ENCODE measurements at places on chromosomes 3 and 15.

- no peak for DNase-seq
Observed at GRCh38 chr15:73015493-73015892, 36.8 kb upstream of the NEO1 start.

- no peak for DNase-seq
Observed at GRCh38 chr3:177935047-177935446, 601.2 kb upstream of the KCNMB2 start.

DNA sequence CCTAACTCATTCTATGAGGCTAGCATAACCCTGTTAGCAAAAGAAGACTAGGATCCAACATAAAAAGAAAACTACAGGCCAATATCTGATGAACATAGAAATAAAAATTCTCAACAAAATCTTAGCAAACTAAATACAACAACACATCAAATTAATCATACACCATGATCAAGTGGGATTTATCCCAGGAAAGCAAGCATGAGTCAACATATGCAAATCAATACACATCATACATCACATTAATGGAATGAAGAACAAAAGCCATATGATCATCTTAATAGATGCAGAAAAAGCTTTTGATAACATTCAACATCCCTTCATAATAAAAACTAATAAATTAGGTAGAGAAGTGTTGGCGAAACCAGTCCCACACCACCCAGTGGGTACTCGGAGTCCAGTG is 136.1 kb upstream of the MME start:
- no peak for DNase-seq

- peak; percentile 26 for DNase-seq
Observed at GRCh38 chr15:96402403-96402802, 71.9 kb downstream of the NR2F2 start.

DNA sequence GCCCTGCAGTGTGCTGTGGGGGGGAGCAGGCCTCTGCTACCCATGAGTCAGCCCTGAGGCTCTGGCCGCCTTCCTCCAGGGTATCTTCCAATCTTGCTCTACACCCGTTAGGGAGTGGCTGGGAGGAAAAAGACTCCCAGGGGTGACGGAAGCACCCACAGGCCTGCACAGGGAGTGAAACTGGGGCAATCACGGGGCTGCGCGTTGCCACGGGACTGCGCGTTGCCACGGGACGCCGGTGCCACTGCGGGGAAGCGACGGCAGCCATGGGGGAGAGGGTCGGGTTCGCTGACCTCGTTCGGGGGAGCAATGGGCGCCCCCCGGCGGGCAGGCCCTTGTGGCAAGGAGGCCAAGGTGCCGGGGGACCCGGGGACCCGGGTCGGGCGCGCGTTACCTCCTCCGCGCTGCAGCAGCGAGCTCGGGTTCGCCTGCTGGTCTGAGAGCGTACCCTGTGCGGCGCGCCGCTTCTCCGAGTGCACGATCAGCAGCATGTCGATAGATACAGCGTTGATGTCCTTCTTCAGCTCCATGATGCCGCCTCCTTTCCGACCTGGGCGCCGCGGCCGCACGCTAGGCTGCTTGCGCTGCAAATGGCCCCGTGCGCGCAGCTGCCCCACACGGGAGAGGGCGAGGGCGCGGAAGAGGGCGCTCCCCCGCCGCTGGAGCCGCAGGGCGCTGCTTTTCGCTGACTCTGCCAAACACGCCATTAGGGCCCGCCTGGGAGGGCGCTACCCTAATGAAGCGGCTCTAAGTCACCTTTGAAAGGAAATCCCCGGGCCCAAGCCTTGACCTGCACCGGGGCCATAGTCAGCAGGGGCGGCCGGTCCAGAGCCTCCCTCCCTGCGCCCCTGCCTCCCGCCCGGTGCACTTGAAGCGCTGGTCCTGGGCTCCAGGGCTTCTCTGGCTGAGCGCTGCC is at the start of gene KY:
Gene KY, minus strand, starts transcription at position 592 of the 916 bp plus-strand sequence. Its CDS starts 62 bp downstream, at position 530.
- DNase-seq, result peak; percentile 92

DNA sequence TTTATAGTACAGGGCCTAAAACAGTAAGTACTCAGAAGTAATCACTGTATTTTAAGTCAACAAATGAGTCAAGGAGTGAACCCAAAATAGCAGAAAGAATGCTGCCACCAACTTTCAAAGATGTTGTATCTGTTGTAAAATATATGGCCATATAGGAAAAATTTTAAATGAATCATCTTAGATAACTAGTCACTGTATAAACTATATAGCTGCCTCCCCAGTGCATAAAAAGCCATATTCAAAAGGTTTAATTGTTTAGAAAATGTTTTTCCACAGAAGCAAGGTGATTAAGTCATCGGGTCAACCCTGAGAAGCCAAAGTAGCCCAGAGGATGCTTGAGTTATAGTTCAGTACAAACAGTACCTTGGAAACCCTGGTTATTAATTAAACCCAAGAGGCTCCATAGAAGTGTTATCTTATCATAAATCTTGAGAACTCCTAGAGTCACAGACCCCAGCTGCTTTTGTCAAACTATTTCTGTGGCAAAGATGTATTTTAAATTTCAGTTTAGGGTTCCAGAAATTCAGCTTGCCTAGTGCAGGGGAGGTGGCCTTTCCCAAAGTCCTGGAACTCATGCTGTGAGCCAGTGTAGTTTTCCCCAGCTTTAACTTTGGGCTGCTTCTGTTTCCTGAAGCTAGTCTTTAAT is 39.2 kb downstream of the MBNL1 start:
- DNase-seq, result no peak

DNA sequence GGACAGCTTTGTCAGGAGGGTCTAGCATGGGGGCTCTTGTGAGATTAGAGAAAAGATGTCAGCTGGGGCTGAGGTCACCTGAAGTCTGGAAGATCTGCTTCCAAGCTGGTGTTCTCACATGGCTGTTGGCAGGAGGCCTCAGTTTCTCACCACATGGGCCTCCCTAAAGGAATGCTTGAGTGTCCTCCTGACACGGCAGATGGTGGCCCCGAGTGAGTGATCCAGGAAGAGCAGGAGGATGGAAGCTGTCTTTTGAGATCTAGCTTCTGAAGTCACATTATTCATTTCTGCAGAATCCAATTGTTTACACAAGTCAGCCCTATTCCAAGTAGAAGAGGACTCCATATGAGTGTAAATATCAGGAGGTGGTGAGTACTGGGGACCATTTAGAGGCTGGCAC is 344.0 kb upstream of the PROK2 start:
- no peak for DNase-seq

- DNase-seq, result no peak
Observed at GRCh38 chr3:107899990-107900651, 190.7 kb downstream of the CD47 start.

- no peak for DNase-seq
Observed at GRCh38 chr3:5466717-5467116, 279.2 kb downstream of the EDEM1 start.

DNA sequence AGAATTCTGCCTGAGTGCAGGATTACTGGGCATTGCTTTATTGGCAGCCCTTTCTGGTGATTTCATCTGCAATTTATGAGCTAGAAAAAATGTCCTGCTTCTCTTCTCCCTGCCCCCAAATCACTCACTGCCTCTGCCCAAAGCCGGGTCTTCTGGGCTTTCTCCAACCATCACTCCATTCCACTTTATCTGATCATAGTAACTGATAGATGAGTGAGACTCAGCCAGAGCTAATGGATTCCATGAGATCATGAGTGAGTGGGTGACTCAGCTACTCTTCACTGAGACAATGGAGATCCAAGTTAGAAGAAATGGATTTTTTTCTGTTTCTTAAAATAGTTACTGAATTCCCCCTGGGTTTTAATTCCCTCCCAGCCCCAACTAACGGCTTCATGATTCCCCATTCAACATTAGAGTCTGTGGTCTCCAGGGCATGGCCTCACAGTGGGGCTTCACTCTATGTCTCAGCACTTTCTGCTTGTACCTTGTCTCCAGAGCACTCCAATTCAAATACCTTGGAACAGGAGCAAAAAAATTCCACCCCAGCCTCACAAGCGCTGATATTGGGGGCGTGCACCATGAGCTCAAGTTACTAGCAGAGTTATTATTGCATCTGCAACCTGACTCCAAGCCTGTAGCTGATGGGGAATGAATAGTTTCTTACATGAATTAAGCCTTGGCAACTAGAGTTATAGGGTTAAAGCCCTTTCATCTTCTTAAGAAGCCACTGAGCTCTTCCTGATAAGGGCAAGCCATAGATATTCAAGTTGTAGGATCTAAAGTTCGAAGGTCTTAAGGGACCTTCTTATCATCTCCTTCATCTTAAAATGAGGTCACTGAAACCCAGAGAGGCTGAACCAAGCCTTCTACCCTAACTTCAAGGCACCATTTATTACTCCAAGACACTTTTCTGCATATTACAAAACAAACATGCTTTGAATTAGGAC is 85.9 kb downstream of the AGBL1 start:
- DNase-seq, result no peak

DNA sequence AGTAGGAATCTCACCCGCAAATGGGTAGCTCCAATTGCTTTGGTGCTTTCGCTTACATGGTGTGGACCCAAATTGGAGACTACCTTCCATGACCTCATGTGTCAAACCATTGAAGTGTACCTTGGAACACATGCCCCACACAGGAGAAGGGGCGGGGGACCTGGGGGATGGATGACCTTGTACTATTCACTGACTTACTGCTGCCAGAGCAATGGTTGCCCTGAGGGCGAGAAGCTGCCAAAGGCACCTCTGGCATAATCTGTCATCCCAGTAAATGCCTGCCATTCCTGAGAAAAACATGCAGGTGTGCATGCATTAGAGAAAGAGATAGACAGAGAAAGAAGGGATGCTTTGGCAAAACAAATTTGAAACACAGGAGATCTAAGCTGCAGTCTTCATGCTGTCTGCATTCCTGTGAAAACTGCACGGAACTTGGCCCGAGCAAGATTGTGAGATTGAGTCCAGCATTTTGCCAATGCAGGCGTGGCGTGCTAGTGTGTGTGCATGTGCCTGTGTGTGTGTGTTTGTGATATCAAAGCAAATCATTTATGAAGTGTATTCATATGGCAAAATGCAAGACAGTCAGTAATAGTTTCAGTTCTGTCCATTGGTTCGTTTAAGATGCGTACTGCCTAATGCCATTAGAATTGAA is 219.5 kb upstream of the MDFIC2 start:
- DNase-seq, result no peak

- DNase-seq, result no peak
Observed at GRCh38 chr3:127733781-127734180, 61.0 kb downstream of the ABTB1 start.

DNA sequence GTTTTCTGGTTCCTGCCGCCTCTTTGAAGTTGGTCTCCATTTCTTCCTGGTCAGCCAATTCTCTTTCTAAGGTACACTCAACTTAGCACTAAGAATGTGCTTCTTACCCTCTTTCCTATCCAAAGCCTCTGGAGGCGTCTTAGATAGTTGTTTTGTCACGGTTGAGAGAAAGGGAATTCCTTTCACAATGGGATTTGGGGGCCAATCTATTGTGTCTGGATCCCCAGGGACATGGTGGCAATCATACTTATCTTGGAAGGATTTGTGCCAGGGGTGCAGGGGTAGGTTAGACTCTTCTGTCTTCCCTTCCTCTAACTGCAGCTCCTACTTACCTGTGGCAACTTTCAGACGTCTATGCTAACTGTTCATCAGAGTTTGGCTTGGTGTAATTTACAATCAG is 287.1 kb downstream of the SOX2 start:
- no peak for DNase-seq

DNA sequence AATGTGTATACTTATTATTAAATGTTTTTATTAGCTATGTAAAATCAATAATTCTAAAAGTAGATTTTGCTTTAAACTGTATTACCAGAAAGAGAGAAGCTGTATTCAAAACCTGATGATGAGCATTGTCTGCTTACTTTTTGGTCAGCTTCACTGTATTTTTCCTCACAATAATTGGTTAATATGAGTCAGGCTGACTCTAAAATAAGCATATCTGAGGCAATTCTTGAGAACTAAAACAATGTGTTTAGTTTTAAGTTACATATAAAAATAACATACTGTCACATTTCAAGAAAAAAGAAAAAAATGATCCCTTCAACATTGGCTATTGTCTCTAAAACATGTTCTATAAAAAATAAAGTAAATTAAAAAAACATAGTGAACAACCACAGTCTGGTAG is 66.1 kb downstream of the EPHA3 start:
- DNase-seq, result no peak

DNA sequence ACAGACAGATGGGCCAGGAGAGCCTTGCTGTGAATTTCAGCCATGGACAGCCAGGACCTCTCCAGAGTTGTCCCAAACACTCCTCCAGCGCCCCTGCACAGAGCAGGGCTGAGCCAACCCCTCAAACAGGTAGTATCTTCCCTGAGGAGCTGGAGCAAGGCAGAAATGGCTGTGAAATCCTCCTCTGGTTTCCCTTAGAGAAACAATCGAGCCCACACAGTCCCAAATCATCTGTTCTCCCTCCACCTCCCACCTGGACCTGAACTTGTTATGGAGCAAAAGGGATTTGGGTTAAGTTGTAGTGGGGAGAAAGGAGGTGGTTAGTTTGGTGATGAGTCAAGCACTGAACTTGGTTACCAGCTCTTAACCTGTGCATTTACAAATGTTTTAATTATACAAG is 205.7 kb upstream of the BHLHE40 start:
- DNase-seq, result no peak

GRCh38 chr3:88311826-88312225 is 162.1 kb downstream of the C3orf38 start:
- no peak for DNase-seq

GRCh38 chr3:76699846-76700245 is 340.1 kb upstream of the ROBO2 start:
- DNase-seq, result no peak

GRCh38 chr15:27059610-27060202 is 88.7 kb downstream of the GABRG3 start:
- no peak for DNase-seq

DNA sequence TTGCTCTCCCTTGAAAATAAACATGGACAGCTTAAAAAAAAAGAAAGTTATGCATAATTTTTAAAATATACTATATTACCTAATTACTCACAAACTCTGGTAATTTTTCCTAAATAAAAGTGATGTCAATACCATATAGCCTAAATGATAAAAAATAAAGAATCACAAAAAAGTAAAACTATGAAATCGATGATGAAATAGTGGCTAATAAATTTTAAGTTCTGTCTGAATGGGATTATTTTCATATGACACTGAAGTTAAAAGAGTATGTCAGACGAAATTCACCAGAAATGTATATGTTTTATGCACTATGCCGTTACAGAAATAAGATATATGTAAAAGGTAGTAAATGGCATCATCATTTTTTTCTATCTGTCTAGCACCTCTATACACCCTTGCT is 51.4 kb downstream of the FSIP1 start:
- DNase-seq, result no peak

DNA sequence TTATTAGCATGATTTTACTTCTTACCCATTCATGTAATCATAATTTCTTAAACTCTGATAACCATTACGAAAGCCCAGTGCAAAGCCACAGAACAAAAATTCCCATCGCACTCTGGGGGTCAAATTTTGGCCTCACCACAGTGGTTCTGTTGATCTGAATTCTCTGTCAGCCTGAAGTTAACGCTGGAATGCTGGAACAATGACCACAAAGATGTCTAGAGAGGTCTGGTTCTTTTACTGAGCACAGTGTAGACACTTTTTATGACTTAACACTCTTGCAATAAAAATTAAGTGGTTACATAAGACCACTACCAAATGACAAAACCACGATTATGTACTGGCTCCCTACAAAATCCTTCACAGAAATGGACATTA is 94.7 kb downstream of the PDZRN3 start:
- peak; percentile 26 for DNase-seq

All from esophagus muscularis mucosa (tissue), 4 donors.